ENCODE measurements at places on chromosomes 2 and 18. TPM values are rescaled to one million over a fixed set of nuclear protein-coding genes. Genes with fewer than 3 reads are reported as not detected.

CFAP65 gene
- not detected for total RNA-seq

KRTCAP3 gene
- 12.2 TPM for total RNA-seq

LOXHD1 gene
- 0.39 TPM for total RNA-seq

DNA sequence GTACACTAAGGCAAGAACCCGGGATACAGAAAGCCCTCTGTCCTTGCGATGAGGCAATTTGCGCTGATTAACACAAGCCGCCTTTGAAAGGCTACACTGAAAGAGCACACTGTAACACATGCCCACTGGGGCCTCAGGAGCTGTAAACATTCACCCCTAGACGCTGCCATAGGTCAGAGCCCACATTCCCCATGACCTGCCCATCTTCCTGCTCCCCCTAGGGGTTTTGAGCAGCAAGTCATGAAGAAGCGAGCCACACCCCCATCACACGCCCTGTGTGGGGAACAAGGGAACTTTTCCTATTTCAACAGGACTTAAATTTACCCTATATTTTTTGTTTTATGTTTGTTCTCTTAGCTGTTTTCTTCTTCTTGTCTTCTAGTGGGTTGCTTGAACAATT lies 47.8 kb upstream of the SLC4A10 start:
- DNase-seq: no peak

- no peak for DNase-seq
These were observed 134.2 kb upstream of the HNRNPA3 start for GRCh38 chr2:177078416-177078815.

GRCh38 chr2:241841181-241842066 lies 17.3 kb downstream of the PDCD1 start:
- DNase-seq: no peak
